ENCODE measurements at places on chromosomes 12 and 14.
A peak's percentile ranks its signal among the peaks of the same experiment; 100 is the strongest.

GRCh38 chr14:76984297-76984696, 44.2 kb downstream of the IRF2BPL start:
- DNase-seq = no peak

DNA sequence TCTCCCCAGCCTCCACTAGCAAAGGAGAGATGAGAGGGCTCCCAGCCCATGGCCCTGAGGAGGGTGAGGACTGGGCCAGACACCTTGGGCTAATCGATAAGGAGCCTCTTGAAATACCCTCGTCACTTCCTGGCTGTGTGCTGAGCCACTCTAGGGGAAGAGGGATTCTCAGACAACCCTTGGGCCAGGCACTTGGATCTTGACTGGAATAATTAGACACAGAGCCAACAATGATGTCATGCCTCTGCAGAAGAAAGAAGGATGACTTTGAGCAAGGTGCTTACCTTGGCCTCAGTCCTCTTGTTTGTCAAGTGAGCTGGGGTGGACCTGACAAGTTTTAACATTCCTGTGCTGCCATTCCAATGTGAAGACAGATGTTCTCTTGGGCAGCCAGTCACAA, 83.1 kb downstream of the LRRC74A start:
- no peak for DNase-seq

DNA sequence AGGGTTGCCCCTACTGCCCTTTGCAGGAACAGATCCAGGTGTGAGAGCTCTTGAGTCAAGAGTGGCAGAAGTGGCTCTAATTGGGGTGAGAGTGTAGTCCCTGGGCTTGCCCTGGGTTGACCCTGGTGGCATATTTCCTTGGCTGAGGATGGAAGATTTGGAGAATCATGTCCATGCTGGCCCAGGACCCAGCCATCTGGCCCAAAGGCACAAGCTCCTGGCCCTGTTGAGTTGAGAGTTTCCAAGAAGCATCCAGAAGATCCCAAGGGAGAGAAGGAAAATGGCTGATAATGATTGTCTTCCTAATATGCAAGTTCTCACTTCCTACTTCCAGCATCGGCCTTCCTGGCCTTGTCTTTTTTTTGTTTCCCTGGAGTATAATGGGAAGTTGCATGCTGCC, 55.5 kb upstream of the SRSF5 start:
- DNase-seq = peak; percentile 87

DNA sequence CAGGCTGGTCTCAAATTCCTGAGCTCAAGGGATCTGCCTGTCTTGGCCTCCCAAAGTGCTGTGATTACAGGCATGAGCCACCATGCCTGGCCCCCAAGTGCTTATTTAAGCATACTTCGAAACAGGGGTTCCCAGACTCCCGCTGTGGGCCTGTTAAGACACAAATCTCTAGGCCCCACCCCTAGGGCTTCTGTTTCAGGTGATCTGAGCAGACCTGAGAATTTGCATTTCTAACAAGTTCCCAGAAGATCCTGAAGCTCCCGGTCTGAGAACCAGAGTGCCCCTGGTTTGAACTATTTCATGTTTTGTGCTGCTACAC, 25.0 kb downstream of the GCH1 start:
- no peak for DNase-seq

GRCh38 chr12:132972374-132972773, 13.8 kb upstream of the ZNF26 start:
- DNase-seq = no peak

DNA sequence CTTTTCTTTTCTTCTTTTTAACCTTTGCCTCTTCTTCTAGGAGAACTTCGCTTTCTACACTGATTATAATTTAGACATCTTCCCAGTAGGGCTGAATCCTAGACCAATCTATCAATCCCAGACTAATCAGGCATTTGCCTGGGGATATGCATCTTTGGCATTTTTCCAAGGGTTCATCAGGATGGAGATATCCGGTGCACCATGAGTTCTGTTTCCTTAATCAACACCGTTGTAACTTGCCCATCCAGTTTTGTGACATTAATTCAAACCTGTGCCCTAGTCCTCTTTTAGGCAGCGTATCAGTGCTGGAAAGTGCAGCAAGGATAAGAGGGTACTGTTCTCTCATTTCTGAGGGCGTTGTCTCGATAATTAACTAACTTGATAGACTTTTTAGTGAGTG, 617 bp upstream of the MGP start:
- DNase-seq = no peak

DNA sequence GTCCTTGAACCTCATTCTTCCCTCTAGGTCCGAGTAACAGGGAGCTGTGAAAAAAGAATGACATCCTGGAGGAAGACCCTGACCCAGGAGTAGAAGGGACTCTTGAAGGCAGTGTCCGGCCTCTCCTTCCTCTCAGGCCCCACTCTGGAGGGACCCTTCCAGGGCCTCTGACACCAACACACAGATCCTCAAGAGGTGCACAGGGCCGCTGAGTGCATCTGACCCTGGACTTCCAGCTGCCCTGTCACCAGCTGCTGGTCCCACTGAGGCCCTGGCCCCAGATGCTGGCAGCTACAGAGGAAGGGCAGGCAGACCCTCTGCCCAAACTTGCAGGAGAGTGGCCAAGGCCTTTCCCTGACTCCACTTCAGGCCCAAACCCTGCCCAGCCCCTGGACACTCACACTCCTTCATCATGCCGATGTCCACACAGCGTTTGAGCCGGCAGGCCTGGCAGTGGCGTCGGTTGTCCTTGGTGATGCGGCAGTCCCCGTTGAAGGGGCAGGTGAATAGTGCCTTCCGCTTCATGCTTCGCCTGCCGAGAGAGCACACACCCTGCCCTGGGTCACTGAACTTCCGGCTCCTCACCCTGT, 40.1 kb downstream of the VDR start:
- DNase-seq = no peak

All from cerebellar cortex (tissue), 1 donor.